Suprapubic skin (tissue), 4 donors: ENCODE measurements at places on chromosomes 4 and X. TPM values are rescaled to one million over a fixed set of nuclear protein-coding genes. Genes with fewer than 3 reads are reported as not detected.

The ZAR1 gene
- not detected for total RNA-seq

The TBC1D14 gene
- 90.7 TPM for total RNA-seq

The NPFFR2 gene
- total RNA-seq: not detected

The FHDC1 gene
- total RNA-seq: 24.8 TPM

The TKTL2 gene
- not detected for total RNA-seq

The TIGD4 gene
- 0.59 TPM for total RNA-seq

The H2BW2 gene
- total RNA-seq: not detected

DNA sequence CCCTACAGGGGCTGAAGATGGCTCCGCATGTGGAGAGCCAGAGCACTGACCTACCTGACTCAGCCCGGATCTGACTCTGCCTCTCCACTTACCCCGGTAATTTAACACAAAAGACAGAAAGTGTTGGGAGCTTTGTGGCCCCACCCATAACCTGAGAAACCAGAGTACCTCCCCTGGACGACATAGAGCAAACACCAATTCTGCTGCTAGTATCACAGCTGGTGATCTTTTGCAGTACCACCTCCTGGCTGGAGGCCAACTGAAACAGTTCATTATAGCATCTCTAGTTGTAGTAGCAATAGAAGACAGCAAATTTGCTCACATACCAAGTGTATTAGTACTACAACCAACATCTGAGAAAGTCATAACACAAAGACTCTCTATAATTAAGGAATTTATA lies 443.9 kb downstream of the KLHL4 start:
- H3K4me3 ChIP-seq: no peak overlapping the region
- no peak for DNase-seq
- no peaks in the 10 kb centered on the region for H3K27me3 ChIP-seq
- H3K4me1 ChIP-seq: no peaks in the 10 kb centered on the region

GRCh38 chrX:41047878-41048534 lies 37.2 kb upstream of the USP9X start:
- no peak for DNase-seq
- no peaks in the 10 kb centered on the region for H3K4me1 ChIP-seq
- H3K27me3 ChIP-seq: no peaks in the 10 kb centered on the region
- no peak overlapping the region for H3K27ac ChIP-seq
- H3K36me3 ChIP-seq: no peaks in the 10 kb centered on the region

- H3K27ac ChIP-seq: no peak overlapping the region
- H3K36me3 ChIP-seq: no peaks in the 10 kb centered on the region
Observed at GRCh38 chr4:185463541-185463940, 8.0 kb downstream of the CCDC110 start.

- no peak for DNase-seq
- no peak overlapping the region for H3K4me3 ChIP-seq
- H3K27me3 ChIP-seq: no peaks in the 10 kb centered on the region
- no peak overlapping the region for H3K27ac ChIP-seq
- no peaks in the 10 kb centered on the region for H3K4me1 ChIP-seq
Observed at GRCh38 chr4:70269674-70270073, 27.3 kb downstream of the CSN3 start.

DNA sequence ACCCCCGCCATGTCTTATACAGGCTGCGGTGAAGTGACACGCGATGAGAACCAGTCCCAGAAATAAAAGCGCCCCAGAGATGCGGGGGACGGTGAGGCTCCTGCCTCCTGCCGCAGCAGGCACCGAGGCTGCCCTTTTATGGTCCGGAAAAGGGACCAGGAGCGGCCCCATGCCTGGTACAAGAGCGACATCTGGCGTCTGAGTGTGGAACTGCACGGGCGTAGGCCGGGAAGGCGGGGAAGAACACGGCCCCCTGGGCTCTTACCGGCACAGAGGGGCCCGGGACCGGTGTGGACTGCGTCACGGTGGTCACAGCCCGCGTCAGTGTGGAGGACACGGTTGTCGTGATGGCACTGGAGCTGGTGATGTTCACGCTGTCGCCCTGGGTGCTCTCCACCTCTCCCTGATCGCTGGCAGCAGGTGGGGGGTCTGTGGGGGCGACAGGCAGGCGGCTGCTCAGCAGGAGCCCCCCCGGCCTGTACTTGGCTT lies 8.9 kb upstream of the RENBP start:
- H3K36me3 ChIP-seq: peaks cover 84% of the 10 kb centered on the region
- no peak overlapping the region for H3K4me3 ChIP-seq
- no peak for DNase-seq
- no peak overlapping the region for H3K27ac ChIP-seq
- no peaks in the 10 kb centered on the region for H3K27me3 ChIP-seq

DNA sequence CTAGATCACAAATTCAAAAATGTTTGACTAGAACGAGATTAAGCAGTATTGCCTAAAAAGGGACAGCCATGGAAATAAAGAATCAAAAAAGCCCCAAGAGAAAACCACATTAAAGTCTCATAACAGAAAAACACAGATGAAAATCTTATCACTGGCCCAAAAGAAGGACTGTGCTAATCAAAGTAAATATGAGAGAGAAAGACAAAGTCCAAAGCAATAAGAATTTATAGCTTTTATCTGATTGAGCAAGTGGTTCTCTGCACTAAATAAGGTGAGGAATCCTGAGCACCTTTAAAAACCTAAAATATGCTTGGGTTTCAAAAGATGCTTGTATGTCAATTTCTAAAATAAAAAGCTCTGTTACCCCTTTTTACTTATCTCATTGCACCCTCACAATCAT lies 409.3 kb downstream of the GASK1B start:
- DNase-seq: no peak
- no peaks in the 10 kb centered on the region for H3K36me3 ChIP-seq
- no peak overlapping the region for H3K4me3 ChIP-seq
- no peak overlapping the region for H3K27ac ChIP-seq

DNA sequence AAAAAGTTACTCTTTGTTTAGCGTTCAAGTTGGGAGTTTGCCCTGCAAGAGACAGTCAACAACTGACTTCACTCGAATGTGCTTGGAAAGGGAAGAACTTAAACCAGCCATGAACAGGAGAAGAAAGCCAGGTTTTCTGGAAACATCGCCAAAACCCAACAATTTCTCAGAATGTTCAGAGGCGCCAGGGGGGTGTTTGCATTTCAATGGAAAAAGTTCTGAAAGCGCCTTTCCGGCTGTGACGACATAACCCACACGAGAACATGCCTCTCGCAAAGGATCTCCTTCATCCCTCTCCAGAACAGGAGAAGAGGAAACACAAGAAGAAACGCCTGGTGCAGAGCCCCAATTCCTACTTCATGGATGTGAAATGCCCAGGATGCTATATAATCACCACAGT lies 78.1 kb upstream of the ADGRA3 start:
- H3K27ac ChIP-seq: no peak overlapping the region
- no peak for DNase-seq
- H3K27me3 ChIP-seq: no peaks in the 10 kb centered on the region
- no peaks in the 10 kb centered on the region for H3K36me3 ChIP-seq

DNA sequence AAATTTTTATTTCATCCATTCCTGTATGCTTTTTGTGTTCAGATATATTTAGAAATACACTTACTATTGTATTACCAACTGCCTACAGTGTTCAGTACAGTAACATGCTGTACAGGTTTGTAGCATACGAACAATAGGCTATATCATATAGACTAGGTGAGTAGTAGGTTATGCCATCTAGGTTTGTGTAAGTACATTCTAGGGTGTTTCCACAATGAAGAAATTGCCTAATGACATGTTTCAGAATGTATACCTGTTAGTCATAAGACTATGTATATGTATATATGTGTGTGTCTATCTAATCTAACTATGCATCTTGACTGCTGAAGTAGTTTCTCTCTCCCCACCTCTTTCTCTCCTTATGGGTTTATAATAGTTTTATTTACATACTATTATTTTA lies 51.5 kb upstream of the BTC start:
- H3K4me3 ChIP-seq: no peak overlapping the region
- H3K27ac ChIP-seq: no peak overlapping the region
- H3K4me1 ChIP-seq: no peaks in the 10 kb centered on the region
- no peak for DNase-seq

- H3K4me3 ChIP-seq: no peak overlapping the region
Observed at GRCh38 chr4:94334962-94335361, 7.7 kb downstream of the HPGDS start.

DNA sequence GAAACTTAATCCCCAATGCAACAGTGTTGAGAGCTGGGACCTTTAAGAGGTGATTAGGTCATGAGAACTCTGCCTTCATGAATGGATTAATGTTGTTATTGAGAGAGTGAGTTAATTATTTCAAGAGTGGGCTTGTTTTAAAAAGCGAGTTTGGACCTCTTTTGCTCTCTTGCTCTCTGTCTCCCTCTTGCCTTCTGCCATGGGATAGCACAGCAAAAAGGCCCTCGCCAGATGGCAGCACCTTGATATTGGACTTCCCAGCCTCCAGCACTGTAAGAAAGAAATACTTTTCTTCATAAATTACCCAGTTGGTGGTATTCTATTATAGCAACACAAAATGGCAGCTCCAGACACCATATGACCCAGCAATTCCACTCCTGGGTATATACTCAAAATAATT lies 7.0 kb upstream of the ATP6AP2 start:
- no peak for DNase-seq
- H3K4me1 ChIP-seq: no peaks in the 10 kb centered on the region
- no peaks in the 10 kb centered on the region for H3K36me3 ChIP-seq

GRCh38 chr4:154838155-154838554 lies 57.1 kb downstream of the RBM46 start:
- H3K36me3 ChIP-seq: no peaks in the 10 kb centered on the region
- H3K27me3 ChIP-seq: no peaks in the 10 kb centered on the region
- no peak for DNase-seq
- H3K4me3 ChIP-seq: no peak overlapping the region

DNA sequence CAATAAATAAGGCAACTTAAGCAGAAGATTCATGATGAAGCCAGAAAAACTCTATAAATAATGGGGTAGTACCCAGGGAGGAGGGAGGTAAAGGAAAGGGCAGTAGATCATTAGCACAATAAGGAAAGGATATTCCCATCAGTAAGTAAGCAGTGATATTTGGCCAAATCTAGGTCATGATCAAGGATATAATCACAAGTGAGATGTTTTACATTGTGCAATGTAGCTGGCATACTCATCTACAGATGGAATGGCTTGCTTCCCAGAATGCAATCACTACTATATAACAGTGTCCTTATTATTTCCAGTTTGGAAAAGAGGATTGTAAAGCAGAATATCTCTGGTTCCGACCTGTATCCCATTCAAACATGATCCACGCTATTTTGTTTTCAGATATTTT lies 483.4 kb downstream of the RPA4 start:
- no peaks in the 10 kb centered on the region for H3K4me1 ChIP-seq
- no peaks in the 10 kb centered on the region for H3K36me3 ChIP-seq
- no peaks in the 10 kb centered on the region for H3K27me3 ChIP-seq
- H3K4me3 ChIP-seq: no peak overlapping the region
- no peak for DNase-seq

DNA sequence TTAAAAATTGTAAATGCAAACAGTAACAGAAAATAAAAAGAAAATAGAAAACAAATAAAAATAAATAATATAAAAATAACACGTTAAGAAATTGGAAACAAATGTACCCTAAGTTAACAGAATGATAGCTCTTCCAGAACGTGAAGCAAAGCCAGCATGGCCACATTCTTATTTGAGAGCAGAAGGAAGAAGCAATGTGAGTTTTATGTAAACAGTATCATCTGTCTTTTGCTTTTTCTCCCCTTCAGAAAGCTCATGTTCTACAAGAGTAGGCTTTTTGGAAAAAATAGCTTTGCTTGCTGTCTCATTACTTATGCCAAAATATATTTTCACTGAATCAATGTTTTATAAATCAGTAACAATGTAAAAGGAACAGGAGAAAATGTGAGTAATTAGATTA lies 18.7 kb downstream of the NPY2R start:
- H3K27me3 ChIP-seq: no peaks in the 10 kb centered on the region
- DNase-seq: no peak
- no peaks in the 10 kb centered on the region for H3K4me1 ChIP-seq
- no peak overlapping the region for H3K27ac ChIP-seq

DNA sequence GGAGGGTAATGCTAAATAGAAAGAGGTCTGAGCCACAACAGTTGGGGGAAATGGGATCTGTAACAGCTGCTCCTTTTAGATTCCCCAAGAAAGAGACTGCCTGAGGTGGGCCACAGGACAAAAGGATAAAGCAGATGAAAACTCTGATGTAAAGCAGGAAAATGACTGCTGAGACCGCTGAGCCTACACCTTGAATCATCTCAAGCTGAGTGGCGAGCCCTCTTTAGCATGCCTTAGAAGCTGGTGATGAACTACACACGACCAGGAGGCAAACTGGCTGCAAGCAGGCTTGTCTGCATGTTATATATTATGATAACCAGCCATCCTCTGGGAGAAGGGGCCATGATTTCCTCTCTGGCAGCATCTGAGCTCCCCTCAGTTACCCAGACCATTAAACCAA lies 88.4 kb downstream of the TTC29 start:
- H3K4me3 ChIP-seq: no peak overlapping the region
- no peaks in the 10 kb centered on the region for H3K4me1 ChIP-seq
- no peaks in the 10 kb centered on the region for H3K27me3 ChIP-seq
- H3K36me3 ChIP-seq: no peaks in the 10 kb centered on the region
- DNase-seq: no peak
- no peak overlapping the region for H3K27ac ChIP-seq

DNA sequence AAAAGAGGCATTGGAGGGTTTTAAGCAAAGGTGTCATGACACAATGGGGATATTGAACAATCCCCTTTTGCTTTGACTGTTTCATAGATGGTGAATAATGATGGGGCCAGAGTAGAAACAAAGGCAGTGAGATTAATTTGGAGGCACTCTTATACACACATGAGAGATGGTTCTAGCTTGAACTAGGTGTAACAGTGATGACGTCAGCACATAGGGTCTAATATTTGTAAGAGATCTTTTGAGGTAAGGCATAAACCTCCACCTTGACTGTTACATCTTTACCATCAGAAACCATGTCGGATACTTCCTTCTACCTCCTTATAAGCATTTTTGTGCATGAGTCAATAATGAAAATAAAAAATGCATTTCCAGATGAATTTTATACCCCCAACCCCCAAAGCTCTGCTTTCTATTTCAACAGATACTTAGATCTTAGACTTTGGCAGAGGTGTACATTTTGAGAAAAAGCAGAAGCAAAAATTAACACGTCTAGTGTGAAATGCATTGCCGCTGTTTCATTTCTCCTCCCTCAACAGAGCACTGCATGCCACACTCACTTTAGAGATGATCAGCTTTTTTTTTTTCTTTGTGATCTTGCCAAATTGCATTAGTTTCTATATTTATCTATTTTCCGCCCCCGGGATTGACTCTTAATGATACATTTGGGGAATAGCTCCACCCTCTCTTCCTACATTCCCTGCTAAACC lies 87.2 kb downstream of the HS3ST1 start:
- H3K27ac ChIP-seq: no peak overlapping the region
- no peak overlapping the region for H3K4me3 ChIP-seq
